ENCODE measurements at places on chromosomes 7 and 10. TPM values are rescaled to one million over a fixed set of nuclear protein-coding genes. Genes with fewer than 3 reads are reported as not detected.

GRCh38 chr10:96765406-96766240, 45.3 kb upstream of the PIK3AP1 start:
- DNase-seq, result peak; percentile 31
- H3K4me3 ChIP-seq, result no peak overlapping the region
- no peak overlapping the region for H3K27ac ChIP-seq
- no peaks in the 10 kb centered on the region for H3K4me1 ChIP-seq

GRCh38 chr7:140084972-140085371, 22.2 kb upstream of the PARP12 start:
- no peaks in the 10 kb centered on the region for H3K4me1 ChIP-seq
- no peak for DNase-seq
- H3K36me3 ChIP-seq, result no peaks in the 10 kb centered on the region
- no peak overlapping the region for H3K27ac ChIP-seq

- H3K36me3 ChIP-seq, result no peaks in the 10 kb centered on the region
- H3K4me1 ChIP-seq, result no peaks in the 10 kb centered on the region
- no peak overlapping the region for H3K4me3 ChIP-seq
- no peak for DNase-seq
- H3K27me3 ChIP-seq, result no peaks in the 10 kb centered on the region
Measured at GRCh38 chr7:18754766-18755165, 259.2 kb downstream of the HDAC9 start.

GRCh38 chr10:92789786-92790185, 58.5 kb upstream of the EXOC6 start:
- no peaks in the 10 kb centered on the region for H3K4me1 ChIP-seq
- no peak overlapping the region for H3K27ac ChIP-seq
- no peak for DNase-seq
- H3K4me3 ChIP-seq, result no peak overlapping the region
- no peaks in the 10 kb centered on the region for H3K27me3 ChIP-seq
- H3K36me3 ChIP-seq, result no peaks in the 10 kb centered on the region

GRCh38 chr7:29588900-29589696, 25.5 kb downstream of the PRR15 start:
- no peaks in the 10 kb centered on the region for H3K27me3 ChIP-seq
- H3K27ac ChIP-seq, result no peak overlapping the region
- no peak for DNase-seq

- no peak for DNase-seq
- H3K4me3 ChIP-seq, result no peak overlapping the region
- no peaks in the 10 kb centered on the region for H3K4me1 ChIP-seq
- H3K36me3 ChIP-seq, result no peaks in the 10 kb centered on the region
- no peaks in the 10 kb centered on the region for H3K27me3 ChIP-seq
- H3K27ac ChIP-seq, result no peak overlapping the region
Measured at GRCh38 chr10:58253184-58253583, 14.5 kb downstream of the IPMK start.

DNA sequence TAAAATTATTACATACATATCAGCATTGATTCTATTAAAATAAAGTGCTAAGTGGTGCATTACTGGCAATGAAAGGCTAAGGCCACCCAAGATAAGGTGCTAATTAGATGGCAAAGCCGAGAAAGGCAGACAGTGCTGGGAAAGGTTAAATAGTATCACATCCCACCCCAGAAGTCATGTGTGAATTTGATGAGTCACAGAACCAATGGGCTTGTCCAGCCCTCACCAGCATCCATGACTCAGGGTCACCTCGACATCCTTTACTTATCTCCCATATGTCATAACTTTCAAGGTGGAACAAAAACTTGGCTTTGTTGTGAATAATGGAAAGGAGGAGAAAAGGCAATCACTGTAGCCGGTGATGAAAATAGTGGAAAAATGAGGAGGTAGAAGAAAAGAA, 459.1 kb downstream of the PLXNA4 start:
- H3K4me3 ChIP-seq, result no peak overlapping the region
- H3K27me3 ChIP-seq, result no peaks in the 10 kb centered on the region
- no peak for DNase-seq
- no peaks in the 10 kb centered on the region for H3K4me1 ChIP-seq
- no peaks in the 10 kb centered on the region for H3K36me3 ChIP-seq

GRCh38 chr7:35036361-35037171, 719 bp downstream of the DPY19L1 start:
- peak overlapping the region; percentile 70 for H3K4me3 ChIP-seq
- H3K27me3 ChIP-seq, result no peaks in the 10 kb centered on the region
- no peaks in the 10 kb centered on the region for H3K36me3 ChIP-seq
- DNase-seq, result no peak
- H3K4me1 ChIP-seq, result no peaks in the 10 kb centered on the region

DNA sequence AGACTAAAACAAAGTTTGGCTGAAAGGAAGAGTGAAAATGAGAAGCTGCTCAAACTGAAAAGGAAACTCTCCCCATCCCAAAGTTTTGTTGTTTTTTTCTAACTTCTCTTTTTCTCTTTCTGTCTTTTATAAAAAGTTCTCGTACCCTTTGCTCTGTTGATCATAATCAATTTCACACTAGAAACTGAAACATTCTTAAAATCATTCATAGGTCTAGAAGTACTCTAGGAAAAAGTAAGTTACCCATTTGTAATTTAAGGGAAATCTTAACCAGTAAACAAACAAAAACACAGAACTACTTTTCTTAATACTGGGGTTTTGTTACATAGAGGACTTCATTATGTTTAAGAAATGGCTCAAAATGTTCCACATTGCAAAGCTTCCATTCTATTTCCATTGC, 339.8 kb downstream of the SEMA3D start:
- H3K4me3 ChIP-seq, result no peak overlapping the region
- H3K27me3 ChIP-seq, result no peaks in the 10 kb centered on the region
- H3K36me3 ChIP-seq, result no peaks in the 10 kb centered on the region
- no peak for DNase-seq
- H3K4me1 ChIP-seq, result no peaks in the 10 kb centered on the region
- no peak overlapping the region for H3K27ac ChIP-seq

GRCh38 chr7:44604941-44605340, 1.5 kb upstream of the OGDH start:
- no peak for DNase-seq
- H3K4me3 ChIP-seq, result no peak overlapping the region
- H3K4me1 ChIP-seq, result no peaks in the 10 kb centered on the region
- no peaks in the 10 kb centered on the region for H3K27me3 ChIP-seq
- H3K27ac ChIP-seq, result no peak overlapping the region

GRCh38 chr10:69372126-69372980, 44.4 kb downstream of the TACR2 start:
- no peak for DNase-seq
- H3K4me3 ChIP-seq, result no peak overlapping the region
- no peaks in the 10 kb centered on the region for H3K36me3 ChIP-seq
- H3K27ac ChIP-seq, result no peak overlapping the region
- no peaks in the 10 kb centered on the region for H3K27me3 ChIP-seq

- DNase-seq, result no peak
- H3K27me3 ChIP-seq, result no peaks in the 10 kb centered on the region
- H3K4me1 ChIP-seq, result no peaks in the 10 kb centered on the region
- H3K27ac ChIP-seq, result no peak overlapping the region
Measured at GRCh38 chr10:21694631-21695030, 160.6 kb downstream of the MLLT10 start.

DNA sequence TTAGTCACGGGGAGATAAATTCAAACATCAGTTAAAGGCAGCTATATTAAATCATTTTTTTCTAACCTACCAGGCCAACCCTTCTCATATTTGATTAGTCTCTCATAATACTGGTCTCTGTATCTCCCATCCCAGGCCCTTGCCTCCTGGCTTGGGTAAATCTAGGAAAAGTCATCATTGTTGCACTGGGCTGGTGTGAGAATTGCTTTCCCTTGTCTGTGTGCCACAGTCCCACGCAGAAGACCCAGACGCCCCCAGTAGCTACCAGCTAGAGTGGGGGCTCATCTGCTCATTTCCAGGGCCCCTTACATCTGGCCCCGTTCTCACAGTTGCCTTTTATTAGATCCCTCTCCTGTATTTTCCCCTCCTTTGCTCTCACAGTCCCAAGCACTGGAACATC, 67.6 kb upstream of the VIPR2 start:
- H3K4me1 ChIP-seq, result no peaks in the 10 kb centered on the region
- no peaks in the 10 kb centered on the region for H3K27me3 ChIP-seq
- H3K27ac ChIP-seq, result no peak overlapping the region
- DNase-seq, result no peak
- H3K4me3 ChIP-seq, result no peak overlapping the region
- H3K36me3 ChIP-seq, result no peaks in the 10 kb centered on the region

GRCh38 chr10:114349522-114350215, 54.6 kb downstream of the AFAP1L2 start:
- H3K27ac ChIP-seq, result peak overlapping the region; percentile 54
- no peaks in the 10 kb centered on the region for H3K36me3 ChIP-seq
- no peaks in the 10 kb centered on the region for H3K27me3 ChIP-seq

GRCh38 chr7:36127075-36127740, 25.8 kb upstream of the EEPD1 start:
- H3K36me3 ChIP-seq, result no peaks in the 10 kb centered on the region
- H3K4me3 ChIP-seq, result no peak overlapping the region
- no peak for DNase-seq
- H3K4me1 ChIP-seq, result no peaks in the 10 kb centered on the region

GRCh38 chr7:130491841-130492522, at the start of gene MEST:
Gene MEST (plus strand): TSS chr7:130492085. CDS start chr7:130492314, 229 bp downstream.
- H3K4me3 ChIP-seq, result peak within 1 kb of the TSS; percentile 59
- no peaks in the 10 kb centered on the region for H3K4me1 ChIP-seq
- peak within 1 kb of the TSS; percentile 55 for H3K27ac ChIP-seq
- DNase-seq, result no peak
- H3K27me3 ChIP-seq, result no peaks in the 10 kb centered on the region
- no peaks in the 10 kb centered on the region for H3K36me3 ChIP-seq

DNA sequence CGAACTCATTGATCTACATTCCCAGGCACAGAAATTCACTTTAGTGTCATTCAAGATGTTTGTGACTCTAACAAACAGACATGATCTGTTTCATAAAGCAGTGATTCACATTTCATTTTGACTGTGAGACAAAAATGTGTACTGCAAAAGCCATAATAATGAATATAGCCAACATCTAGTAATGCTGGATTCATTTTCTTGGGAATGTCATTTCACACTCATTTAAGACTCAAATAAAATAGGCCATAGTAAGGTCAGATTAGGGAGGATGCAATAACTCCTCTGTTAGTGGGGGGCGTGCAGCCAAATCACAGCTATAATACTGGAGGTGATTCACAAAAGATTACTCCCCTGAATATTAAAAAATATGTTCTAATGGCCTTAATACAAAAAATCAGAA, 566.6 kb upstream of the ZWINT start:
- H3K4me3 ChIP-seq, result no peak overlapping the region
- H3K4me1 ChIP-seq, result no peaks in the 10 kb centered on the region
- no peaks in the 10 kb centered on the region for H3K36me3 ChIP-seq

DNA sequence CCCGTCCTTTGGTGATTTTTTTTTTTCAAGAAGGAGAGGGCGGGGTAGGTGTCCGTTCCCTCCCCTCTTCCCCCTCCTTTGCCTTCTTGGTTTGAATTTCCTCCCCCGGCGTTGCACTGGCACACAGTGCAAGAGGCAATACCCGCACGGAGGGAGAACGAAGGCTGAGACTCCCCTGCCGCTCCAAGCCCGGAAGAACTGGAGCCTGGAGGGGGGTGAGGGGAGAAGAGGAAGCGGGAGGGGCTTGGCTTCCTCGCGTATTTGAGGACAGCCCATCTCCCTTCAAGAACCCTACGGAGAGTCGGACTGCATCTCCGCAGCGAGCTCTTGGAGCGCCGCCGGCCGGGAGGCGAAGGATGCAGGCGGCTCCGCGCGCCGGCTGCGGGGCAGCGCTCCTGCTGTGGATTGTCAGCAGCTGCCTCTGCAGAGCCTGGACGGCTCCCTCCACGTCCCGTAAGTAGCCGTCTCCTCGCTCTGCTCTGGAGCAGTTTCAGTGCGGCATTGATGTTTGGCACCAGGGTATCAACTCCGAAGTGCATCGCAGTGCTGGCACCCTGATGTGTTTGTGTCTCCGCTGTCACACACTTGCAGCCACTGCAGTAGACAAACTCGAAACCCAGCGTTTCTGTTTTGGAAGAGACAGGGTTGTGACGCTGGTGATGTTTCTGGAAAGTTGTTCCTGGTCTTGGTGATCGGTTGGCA, at the start of gene CNTNAP2:
CNTNAP2 (plus strand) TSS at position 281 of the 702 bp plus-strand sequence; CDS start at position 357, 76 bp downstream.
- H3K27ac ChIP-seq, result no peak within 1 kb of the TSS
- H3K4me1 ChIP-seq, result no peaks in the 10 kb centered on the region
- DNase-seq, result no peak
- no peaks in the 10 kb centered on the region for H3K27me3 ChIP-seq
- no peaks in the 10 kb centered on the region for H3K36me3 ChIP-seq
- peak within 1 kb of the TSS; percentile 38 for H3K4me3 ChIP-seq

DNA sequence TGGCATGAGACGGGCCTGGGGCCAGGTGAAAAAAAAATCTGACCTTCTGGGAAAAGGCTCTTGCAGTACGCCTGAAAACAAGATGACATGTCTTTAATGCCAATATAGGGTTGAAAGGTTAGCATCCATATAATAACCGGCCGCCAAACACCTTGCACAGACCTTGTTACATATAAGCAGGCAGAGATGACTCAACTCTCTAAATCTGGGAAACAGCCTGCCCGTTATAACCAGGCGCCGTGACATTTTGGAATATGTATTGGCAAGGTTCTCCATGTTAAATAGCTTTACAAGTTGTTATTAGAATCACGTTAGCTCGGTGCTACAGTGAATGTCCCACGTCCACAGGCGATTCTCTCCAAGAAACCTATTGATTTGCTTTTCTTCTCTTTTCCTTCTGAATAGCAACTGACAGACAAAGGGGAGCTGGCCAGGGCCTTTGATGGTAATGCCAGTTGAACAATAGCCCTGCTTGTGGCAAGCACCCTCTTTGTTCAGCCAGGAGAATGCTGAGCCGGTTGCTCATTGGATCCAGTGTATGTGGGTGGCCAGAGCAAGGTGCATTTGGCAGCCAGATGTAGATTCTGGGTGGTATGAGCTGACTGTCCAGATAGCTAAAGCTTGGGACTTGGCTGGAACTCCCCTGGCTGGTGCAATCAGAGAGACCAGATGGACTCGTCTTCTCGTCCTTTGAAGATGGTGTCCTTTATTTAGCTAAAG, 80.1 kb upstream of the AUTS2 start:
- no peaks in the 10 kb centered on the region for H3K36me3 ChIP-seq
- DNase-seq, result no peak
- H3K4me3 ChIP-seq, result no peak overlapping the region
- no peak overlapping the region for H3K27ac ChIP-seq
- H3K4me1 ChIP-seq, result no peaks in the 10 kb centered on the region
- H3K27me3 ChIP-seq, result no peaks in the 10 kb centered on the region

DNA sequence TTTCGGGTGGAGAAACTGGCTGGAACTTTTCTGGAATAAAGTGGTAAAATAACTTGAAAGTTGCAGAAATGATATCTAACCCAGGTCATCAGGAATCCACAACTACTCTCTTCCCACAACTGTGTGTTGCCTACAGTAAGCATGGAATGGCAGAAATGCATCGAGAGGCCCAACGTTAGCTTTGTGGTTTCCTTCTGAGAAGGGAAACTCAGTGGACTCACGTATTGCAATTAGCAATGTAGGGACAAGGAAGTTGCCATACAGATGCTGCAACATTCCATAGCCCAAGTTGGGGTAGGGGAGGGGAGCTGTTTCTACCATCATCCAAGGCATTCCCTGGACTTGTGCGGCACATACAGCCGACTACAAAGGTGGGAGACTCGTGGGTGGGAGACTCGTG, 1.9 kb downstream of the PON1 start:
- no peak overlapping the region for H3K27ac ChIP-seq
- H3K36me3 ChIP-seq, result no peaks in the 10 kb centered on the region
- H3K27me3 ChIP-seq, result peaks cover 6% of the 10 kb centered on the region
- DNase-seq, result no peak

The SOSTDC1 gene
- 2.6 TPM for total RNA-seq

The CCDC126 gene
- 35.4 TPM for total RNA-seq

The PTPN12 gene
- total RNA-seq, result 161 TPM

The CRHR2 gene
- total RNA-seq, result 0.15 TPM

The C10orf62 gene
- total RNA-seq, result 0.33 TPM

The INA gene
- total RNA-seq, result not detected

The PIK3AP1 gene
- total RNA-seq, result 14.2 TPM

The PON2 gene
- total RNA-seq, result 168 TPM

The CDHR1 gene
- 0.16 TPM for total RNA-seq

The PIP gene
- total RNA-seq, result 1,201 TPM

The SUV39H2 gene
- total RNA-seq, result 4.6 TPM

The INPP5A gene
- 50.6 TPM for total RNA-seq
